Panc1 (cell line): ENCODE measurements at places on chromosomes 3 and 15. TPM values are rescaled to one million over a fixed set of nuclear protein-coding genes. Genes with fewer than 3 reads are reported as not detected.
A peak's percentile ranks its signal among the peaks of the same experiment; 100 is the strongest.

The TMEM212 gene
- not detected for total RNA-seq

The SKOR1 gene
- 0.21 TPM for total RNA-seq

The SERINC4 gene
- not detected for total RNA-seq

The STRA6 gene
- 1.1 TPM for total RNA-seq

The IL5RA gene
- total RNA-seq = not detected

DNA sequence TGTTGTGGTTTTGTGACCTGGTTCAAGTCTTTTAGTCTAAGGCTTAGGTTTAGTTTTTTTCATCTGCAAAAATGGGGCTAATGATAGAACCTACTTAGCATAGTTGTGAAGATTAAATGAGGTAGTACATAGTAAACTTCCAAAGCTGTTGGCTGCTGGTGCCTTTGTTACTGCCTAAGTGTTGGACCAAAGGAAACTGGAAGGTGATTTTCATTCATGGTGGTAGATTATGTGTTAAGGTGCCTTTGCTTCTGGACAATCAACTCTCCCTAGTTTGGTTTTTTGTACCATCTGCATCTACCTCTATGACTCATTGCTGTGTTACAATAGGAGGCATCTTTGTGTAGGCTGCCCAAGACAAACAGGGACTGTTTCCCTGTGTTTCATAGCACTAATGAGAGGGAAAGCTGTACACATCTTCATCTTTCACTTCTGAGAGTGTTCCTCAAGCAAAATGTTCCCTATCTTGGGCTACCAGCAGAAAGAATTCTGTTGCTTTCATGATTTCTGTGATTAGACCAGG is 3.2 kb downstream of the MAP2K1 start:
- DNase-seq = no peak

GRCh38 chr15:67762610-67763368 is 62.5 kb upstream of the SKOR1 start:
- DNase-seq = no peak

DNA sequence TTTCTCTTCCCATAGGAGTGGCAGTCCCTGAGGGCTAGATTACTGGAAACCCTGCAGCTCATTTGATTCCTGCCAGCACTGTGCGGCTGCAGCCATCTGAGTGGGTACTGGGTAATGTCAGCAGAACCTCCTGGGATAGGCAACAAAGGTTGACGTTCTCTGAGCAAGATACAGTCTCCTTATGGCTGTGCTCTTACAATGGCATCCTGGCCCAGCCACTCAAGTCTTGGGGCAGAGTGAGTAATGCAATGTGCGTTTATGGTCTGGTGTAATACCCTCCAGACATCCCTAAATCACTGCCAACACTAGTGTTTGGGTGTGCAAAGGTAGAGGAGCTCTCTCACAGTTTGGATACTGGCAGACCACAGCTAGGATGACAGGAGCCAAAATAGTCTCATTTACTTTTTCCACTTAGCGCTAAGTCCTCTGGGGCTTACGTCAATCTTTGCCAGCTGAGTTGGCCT is 775.8 kb downstream of the ZNF385D start:
- no peak for DNase-seq

GRCh38 chr3:79167651-79168416 is 600.0 kb downstream of the ROBO1 start:
- DNase-seq = no peak

- DNase-seq = no peak
These were observed 133.7 kb upstream of the LRRN1 start for GRCh38 chr3:3665546-3665945.

GRCh38 chr3:192570821-192571791 is 156.2 kb downstream of the FGF12 start:
- DNase-seq = peak; percentile 17

DNA sequence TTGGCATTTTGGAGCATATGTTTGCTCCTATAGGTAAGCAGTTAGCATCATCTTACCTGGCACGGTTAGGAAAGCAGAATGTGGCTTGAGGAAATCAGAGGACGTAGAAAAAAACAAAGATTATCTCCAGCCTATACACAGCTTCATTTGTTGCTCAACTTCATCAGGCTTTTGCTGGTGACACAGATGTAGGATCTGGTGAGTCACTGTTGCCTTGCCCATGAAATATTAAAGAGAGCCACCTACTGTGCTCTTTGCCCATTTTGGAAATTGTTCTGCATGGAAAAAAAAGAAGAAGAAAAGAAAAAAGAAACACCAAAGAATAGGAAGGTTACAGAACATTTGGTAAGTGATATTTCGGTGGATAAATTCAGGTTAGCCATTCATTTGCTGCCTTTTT is 3.8 kb downstream of the IL1RAP start:
- DNase-seq = no peak

GRCh38 chr3:194082743-194083636 is 53.0 kb upstream of the HES1 start:
- no peak for DNase-seq

DNA sequence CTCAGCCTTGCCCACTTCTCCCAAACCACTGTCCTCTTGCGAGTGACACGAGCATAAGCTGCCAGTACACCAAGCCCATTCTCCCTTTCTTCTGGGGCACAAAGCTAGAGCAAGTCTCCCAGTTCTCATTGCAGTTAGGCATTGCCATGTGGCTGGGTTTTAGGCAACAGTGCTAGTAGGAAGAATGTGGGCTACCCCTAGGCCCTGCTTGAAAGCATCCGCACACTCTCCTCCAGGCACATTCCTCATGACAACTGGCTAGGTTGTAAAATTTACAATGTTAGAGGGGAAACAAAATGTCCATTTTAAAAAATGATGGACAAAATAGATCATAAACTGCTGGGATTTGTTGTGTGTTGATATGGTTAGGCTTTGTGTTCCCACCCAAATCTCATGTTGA is 19.7 kb downstream of the ITGB5 start:
- no peak for DNase-seq

- no peak for DNase-seq
These were observed 77.1 kb upstream of the GSK3B start for GRCh38 chr3:120171134-120171873.

DNA sequence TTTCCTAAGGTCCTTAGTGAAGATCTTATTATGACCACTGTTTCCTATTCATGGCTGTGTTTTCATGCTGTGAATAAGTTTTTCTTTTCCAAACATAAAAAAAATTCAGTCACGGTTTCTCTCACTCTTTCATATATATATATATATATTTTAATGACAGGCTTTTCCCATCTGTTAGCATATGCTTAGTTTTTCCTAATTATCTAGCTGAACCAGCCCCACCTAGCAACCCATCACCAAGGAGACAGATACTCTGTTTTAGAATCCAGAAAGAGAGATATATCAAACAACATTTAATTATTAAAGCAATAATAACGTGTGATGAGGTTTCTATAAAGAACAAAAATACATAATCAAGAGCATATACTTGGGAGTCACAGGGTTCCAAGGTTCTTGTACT is 58.3 kb downstream of the TMCC1 start:
- no peak for DNase-seq

DNA sequence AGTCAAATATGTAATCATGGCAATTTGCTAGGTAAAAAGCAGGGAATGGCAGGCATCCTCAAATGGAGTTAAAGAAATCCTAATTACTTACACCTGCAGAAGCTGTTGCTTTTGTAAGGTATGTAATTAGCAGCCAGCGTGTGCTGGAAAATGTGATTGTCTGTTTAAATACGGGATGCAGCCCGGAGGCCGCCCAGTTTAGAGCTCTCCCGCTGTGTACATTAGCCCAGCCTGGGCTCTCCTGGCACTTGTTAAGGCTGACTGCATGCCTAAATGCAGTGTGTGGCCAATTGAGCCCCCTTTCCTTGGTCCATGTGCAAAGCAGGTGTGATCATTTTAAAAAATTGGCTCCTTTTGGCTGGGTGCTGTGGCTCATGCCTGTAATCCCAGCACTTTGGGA is 9.0 kb downstream of the DPH3 start:
- DNase-seq = no peak

GRCh38 chr15:36911322-36911944 is 188.9 kb downstream of the MEIS2 start:
- peak; percentile 18 for DNase-seq

DNA sequence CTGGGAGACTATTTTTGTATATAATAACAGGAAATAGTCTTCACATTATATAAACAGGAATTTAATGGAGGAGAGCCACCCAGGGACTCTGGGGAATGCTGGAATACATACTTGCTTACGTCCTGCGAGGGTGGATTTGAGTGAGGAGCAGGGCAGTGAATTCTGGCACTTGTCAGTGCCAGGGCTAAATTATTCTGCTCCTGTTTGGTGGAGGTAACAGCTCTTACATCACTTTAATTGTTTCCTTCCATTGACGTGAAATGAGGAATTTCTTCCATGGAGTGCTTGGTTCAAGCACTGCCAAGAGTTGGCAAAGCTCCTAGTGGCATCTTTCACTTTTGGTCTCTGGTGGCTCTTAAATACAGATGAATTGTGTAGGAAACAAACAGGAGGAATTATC is 94.1 kb upstream of the GOLGA8J start:
- no peak for DNase-seq
